ENCODE measurements at places on chromosomes 1 and 21.

- no peak for DNase-seq
These were observed 54.9 kb downstream of the OPTC start for GRCh38 chr1:203548892-203549291.

DNA sequence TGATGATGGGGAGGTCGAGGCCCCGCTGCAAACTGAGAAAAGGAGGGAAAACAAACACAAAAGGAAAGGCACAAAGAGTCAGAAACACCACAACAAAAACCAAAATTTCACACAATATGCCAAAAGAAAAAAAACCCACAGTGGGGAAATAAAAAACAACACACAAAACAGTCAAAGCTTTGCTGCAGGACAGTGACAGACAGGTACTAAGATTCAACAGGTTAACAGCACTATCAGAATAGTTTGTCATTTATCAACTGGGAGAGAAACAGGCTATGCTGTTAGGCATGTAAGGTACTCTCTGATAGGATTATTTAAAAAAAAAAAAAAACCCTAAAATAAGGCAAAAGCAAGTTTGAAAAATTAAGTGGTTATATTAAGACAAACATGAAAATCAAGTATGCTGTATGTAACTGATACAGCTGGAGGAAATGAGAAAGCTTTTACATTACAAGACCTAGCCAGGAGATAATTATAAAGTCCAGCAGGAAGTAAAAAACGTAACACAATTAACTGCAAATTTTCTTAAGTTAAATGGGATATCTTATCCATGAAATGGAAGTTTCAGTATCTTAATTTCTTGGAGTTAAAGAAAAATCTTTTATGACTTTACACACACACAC is 179.0 kb downstream of the EIF4G3 start:
- no peak for DNase-seq

DNA sequence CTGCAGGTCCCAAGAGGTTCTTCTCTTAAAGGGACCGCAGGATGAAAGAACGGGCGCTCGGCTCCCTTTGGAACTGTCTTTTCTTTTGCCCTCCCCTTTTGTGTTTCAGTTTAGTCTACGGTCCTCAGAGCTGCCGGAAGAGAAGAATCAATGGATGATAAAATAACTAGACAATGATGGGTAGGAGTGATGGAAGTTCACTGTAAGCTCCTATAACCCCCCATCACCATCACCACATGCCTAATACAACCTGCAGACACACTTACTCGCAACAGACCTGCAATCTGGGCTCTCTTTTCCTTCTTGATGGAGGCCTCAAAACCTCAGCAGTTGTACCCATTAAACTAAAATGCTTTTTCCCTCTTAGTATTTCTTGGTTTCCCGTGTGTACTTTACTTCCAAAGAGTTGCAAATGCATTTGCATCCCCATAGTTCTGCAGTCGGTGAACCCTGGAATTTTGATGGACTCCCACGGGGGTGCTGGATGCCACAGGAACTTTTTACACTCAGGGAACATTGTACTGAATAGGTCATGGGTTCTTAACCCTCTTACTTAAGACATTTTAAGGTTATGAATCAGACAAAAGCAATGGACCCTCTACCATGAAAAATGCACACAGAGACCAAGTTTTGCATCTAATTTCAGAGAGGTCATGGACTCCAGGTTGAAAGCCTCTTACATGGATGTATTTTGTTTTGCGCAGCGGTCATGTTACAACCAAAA is 633 bp upstream of the RFX5 start:
- DNase-seq = no peak

DNA sequence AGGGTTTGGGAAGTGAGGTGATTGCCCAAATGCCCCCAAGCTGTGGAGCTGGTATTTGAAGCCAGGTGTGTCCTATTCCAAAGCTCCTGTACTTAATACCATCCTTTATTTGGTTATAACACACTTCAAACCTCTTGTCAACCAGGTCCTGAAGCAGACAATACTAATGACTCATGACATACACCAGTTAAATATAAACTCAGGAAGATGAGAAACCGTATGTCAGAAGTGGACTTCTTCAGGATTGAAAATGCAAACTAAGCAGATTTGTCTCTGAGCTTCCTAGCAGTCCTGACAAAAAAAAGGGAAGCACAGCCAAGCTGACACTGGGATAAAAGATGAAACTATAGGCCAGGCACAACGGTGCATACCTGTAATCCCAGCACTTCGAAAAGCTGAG is 70.6 kb downstream of the ALPL start:
- no peak for DNase-seq

DNA sequence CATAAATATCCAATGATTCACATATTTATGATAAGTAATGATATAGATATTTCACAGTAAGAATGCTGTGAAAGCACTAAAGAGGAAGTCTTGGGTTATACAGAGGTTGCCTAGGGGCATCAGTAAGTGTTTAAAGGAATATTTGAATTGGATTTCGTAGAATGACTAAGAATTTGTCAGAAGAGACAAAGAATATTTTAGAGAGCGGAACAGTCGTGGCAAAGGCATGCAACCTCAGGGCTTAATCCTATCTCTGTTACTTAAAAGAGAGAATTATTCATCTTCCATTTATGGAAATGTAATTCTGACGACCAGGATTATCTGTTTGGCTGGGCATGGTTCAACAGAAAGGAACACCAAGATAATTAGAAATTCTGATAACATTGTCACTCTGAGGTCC is 171.9 kb upstream of the NR5A2 start:
- no peak for DNase-seq

GRCh38 chr1:32749771-32750170 is 47.2 kb upstream of the SYNC start:
- DNase-seq = no peak

DNA sequence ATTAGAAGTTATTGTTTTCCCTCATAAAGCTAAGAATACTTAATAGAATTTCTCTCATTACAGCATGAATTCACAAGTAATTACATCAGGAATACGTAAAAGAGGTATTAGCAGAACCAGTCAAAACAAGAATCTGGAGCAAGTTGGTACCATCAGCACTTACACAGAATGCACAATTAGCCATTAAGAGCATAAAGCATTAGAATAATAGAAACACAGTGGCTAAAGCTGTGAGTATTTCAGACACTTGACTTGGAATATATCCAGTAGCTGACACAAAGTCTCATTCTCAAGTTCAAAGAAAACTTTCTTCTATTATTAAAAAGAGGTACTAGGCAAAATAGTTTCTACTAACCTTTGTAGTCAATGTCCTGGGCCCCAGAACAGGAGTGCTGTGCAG is 49.6 kb downstream of the KRTAP19-8 start:
- no peak for DNase-seq

DNA sequence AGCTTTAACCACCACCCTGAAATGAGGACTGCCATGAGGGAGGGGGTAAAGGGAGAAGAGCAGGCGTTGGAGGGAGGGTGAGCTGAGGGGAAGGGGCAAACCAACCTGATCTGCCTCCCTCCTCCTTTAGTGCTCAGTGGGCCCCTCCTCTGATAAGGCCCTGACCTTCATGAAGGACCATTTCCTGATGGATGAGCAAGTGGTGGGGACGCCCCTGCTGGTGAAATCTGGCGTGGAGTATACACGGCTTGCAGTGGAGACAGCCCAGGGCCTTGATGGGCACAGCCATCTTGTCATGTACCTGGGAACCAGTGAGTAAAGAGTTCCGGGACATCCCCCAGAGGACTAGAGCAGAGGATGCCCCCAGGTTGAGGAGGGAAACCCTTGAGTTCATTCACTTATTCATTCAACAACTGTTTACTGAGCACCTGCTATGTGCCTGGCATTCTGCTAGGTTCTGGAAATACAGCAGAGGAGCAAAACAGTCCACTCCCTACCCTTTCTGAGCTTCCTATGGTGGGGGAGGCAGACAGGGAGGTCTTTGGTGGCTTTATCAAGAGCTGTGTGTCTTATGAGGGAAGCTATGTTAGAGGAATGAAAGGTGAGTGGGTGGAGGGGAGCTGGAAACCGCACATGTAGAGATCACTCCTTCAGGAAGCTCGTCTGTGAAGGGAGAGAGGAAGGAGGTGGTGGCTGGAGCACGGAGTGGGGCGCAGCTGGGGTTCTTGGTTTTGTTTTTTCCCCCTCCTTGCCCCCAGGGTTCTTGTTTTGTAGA is 19.5 kb downstream of the SEMA4A start:
- no peak for DNase-seq

All from central memory CD4-positive, alpha-beta T cell (primary cell).